ENCODE measurements at places on chromosomes 12 and 14.

GRCh38 chr12:126915309-126915708 lies 1351.7 kb upstream of the TMEM132C start:
- no peak for DNase-seq

GRCh38 chr14:33553706-33554278 lies 397.1 kb downstream of the EGLN3 start:
- DNase-seq, result no peak

DNA sequence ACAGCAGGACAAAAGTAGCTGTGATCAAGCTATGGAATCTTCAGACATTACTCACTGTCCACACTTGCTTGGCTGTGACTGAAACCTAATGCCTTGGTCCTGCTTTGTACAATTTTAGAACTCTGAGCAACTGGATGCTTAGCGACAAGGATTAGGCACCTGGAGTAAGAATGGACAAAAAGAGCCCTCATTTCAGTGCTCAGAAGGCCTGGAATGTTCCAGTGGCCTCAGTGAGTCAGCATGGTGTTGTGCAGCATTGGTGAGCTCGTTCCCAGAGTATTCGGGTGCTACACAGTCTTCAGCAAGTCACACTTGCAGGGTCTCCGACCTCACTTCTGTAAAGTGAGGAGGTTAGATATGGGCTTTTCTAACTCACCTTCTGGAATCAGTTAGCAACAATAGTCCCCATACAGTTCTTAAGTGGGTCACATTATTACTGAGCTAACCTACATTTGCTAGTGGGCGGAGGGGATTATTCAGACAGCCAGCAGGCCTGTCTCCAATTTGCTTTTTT lies 108.0 kb upstream of the MDM1 start:
- no peak for DNase-seq

DNA sequence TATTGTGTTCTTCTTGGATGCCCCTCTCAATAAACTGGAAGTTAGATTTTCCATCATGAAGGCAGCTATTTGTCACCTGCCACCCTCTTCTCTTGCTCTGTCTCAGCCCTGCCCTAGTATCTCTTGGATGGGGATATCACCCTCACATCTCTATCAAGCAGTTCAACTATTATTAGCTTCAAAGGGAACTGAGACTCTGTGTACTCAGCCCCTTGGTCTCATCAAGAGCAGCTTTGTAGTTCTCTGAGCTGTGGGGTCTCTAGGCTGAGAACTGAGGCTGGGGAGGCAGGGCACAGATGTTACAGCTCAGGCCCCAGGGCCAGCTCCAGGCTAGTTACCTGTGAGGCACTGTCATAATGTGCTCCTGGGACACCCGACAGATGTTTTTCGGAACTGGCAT lies 130.3 kb downstream of the DAD1 start:
- DNase-seq, result no peak

All from SK-N-SH (cell line).